ENCODE measurements at places on chromosomes 11 and 22.

GRCh38 chr22:44304911-44305310, 7.8 kb downstream of the SHISAL1 start:
- no peak for DNase-seq

DNA sequence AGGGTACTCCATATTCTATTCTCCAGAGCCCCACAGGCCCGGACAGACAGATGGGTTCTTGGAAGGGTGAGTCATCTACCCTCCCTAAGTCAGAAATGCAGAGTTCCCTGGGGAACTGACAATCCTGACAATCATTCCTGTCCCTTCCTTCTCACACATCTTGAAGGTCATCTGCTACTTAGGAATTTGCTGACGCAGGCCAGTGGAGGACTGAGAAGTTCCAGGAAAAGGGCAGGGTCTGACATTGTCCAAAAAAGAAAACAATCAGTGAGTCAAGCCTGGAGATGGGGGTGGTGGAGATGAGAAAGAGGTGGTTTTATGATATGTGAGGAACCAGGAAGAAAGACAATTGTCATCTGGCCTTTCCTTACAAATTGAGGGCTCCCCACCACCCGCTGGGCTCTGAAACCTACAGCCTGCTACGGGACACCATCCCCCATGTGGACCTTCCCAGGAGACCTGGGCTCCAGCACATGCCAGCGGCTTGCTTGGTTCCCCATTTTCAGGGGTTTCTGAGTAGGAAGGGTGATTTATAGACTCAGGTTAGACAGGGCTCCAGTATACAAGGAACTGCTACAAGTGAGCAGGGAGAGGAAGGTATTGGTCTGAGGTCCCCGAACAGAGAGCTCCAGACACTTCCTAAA, 12.9 kb downstream of the CD59 start:
- DNase-seq: no peak

- DNase-seq: no peak
Observed at GRCh38 chr11:12634329-12634728, 39.9 kb upstream of the TEAD1 start.

GRCh38 chr11:126834149-126834548, 166.4 kb downstream of the KIRREL3 start:
- no peak for DNase-seq

DNA sequence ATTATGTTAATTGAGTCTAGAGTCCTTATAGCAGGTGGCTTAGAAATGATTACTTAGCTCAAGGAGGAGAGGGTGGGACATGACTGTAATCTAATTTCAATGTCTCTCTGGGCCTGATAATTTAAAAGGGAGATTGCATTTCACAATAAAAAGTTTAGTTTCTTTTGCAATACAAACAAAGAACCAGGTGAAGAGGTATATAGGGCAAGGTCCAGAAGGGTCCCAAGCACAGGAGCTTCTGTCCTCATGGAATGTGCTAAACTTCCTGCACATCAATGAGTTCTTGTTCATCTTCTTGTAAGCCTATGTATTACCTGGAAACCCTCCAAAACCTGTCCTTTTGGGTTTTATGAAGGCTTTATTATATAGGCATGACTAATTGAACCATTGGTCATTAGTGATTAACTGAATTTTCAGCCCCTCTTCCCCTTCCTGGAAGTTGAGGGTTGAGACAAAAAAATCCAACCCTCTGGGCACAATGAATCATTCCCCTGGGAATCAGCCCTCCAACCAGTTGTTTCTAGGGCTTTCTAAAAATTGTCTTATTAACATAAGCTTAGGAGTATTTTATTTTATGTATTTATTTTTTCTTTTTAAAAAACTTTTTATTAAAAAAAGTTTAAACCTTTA, 37.6 kb downstream of the MS4A2 start:
- no peak for DNase-seq

DNA sequence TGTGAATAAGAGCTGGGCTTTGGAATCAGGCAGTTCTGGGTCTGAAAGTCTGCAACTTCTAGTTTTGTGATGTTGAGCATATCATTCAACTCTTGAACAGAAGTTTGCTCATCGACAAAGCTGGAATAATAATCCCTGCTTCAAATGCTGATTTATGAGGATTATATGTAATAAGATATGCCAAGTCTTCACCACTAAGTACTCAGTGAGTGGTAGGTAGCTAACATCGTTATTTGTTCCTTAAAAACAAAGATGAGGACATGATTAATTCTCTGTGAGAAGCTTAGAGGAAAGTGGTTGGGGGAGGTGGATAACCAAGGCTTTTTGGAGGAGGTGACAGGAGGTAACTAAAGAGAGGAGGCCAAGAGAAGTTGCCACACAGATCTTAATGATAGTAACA, 96.5 kb downstream of the ME3 start:
- DNase-seq: no peak

DNA sequence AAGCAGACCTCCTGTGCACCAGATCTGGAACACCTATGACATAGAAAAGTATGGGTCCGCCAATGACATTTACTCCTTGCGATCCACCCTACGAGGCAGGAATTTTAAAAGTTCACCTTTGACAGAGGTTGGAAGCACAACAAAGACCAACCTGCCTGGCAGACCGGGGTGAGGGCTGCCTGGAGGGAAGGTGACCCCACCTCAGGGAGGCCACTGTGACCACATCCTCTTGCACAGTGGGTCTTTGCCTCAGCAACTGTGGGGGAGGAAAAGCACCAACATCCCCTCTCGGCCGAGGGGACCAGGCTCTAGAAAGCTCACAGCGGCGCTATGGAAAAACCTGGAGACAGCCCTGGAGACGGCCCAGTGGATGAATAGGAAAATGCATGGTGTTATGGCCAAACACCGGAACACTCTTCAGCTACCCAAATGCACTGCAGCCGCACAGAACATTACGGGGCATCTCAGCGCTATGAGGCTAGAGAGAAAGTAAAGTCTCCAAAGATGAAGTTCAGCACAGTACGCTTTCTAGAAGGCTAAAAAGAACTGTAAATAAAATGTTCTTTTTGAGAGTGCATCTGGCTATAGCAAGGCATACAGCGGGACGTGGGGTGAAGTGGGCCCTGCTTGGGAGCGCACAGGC, 1.8 kb upstream of the SHISAL1 start:
- DNase-seq: no peak

- no peak for DNase-seq
Observed at GRCh38 chr11:58965246-58965985, 26.1 kb downstream of the GLYATL1 start.
